ENCODE measurements at places on chromosomes 11 and 22. TPM values are rescaled to one million over a fixed set of nuclear protein-coding genes. Genes with fewer than 3 reads are reported as not detected.
A peak's percentile ranks its signal among the peaks of the same experiment; 100 is the strongest.

Gene NXPE2
- not detected for total RNA-seq

- DNase-seq = no peak
These were observed 82.3 kb upstream of the NARS2 start for GRCh38 chr11:78656984-78657383.

- no peak for DNase-seq
These were observed 942 bp upstream of the RPS6KA4 start for GRCh38 chr11:64357904-64358535.

DNA sequence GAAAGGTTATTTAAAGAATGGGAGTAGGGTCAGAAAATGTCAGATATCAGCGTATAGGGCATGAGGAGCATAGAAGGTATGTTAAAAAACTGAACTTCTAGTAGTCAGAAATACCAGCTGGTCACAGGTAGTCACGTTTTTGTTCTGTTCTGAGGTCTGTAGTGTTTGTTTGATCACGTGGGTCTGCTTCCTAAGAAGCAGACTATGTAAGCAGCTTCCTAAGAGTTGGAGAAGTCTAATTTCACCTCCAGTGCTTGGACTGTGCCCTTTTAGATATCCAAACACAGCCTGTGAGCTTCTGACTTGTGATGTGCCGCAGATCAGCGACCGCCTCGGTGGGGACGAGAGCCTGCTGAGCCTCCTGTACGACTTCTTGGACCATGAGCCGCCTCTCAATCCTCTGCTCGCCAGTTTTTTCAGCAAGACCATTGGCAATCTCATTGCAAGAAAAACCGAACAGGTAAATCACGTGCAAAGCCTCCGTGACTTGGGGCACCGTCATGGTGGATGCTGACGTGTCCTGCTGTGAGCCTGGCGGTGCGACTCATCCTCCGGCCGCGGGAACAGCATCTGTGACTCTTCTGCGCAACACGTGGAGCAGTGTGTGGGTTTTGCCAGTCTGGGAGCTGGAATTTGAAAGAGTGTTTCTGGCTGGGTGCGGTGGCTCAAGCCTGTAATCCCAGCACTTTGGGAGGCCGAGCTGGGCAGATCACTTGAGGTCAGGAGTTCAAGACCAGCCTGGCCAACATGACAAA is 63.5 kb downstream of the PPP6R2 start:
- DNase-seq = peak; percentile 25

- DNase-seq = no peak
These were observed 10.7 kb downstream of the TSPAN18 start for GRCh38 chr11:44737245-44738085.

Data from thyroid gland (tissue), 4 donors.